Peyer's patch (tissue), 4 donors: ENCODE measurements at places on chromosomes 2 and 18.

DNA sequence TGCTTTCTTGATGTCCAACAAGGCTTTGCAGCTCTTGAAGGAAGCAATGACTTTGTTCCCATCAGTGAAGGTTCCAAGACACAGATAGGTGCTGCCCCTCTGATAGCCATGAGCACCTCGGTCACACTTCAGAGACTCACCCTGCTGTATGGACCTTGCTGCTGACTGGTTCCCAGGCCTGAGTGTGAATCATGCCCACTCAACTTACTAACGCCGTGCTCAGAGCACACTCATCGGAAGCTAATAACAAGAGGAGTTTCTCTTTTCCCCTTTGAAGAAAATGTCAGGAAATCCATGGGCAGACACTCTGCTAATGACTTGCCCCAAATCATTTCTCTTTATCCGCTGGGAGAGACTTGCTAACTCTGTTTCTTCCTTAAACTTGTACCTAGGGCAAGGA is 83.8 kb upstream of the ARL4C start:
- H3K36me3 ChIP-seq: no peaks in the 10 kb centered on the region
- DNase-seq: no peak
- no peaks in the 10 kb centered on the region for H3K27me3 ChIP-seq
- H3K4me1 ChIP-seq: no peaks in the 10 kb centered on the region
- H3K4me3 ChIP-seq: no peak overlapping the region
- H3K27ac ChIP-seq: no peak overlapping the region

GRCh38 chr18:69626171-69626570 is 225.5 kb downstream of the DOK6 start:
- no peaks in the 10 kb centered on the region for H3K27me3 ChIP-seq
- no peak for DNase-seq
- H3K27ac ChIP-seq: no peak overlapping the region
- no peaks in the 10 kb centered on the region for H3K4me1 ChIP-seq
- H3K36me3 ChIP-seq: no peaks in the 10 kb centered on the region
- H3K4me3 ChIP-seq: no peak overlapping the region

DNA sequence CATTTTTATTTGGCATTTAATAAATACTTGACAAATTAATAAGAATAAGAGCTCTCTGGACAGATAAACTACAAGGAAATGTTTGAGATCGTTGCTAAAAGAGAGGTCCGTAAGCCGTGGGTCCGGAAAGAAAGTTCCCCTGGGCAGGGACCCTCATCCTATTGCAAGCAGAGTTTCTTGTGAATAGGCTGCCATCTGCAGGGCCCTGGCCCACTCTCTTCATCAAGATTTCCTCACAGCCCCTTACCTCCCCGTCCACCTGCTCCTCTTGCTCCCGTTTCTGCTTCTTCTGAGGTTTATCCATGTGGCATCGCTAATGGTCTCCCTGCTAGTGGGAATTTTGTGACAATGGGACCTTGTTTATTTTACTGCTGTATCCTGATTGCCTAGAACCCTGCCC is 30.1 kb upstream of the MC5R start:
- H3K36me3 ChIP-seq: no peaks in the 10 kb centered on the region
- H3K27ac ChIP-seq: no peak overlapping the region
- H3K4me1 ChIP-seq: no peaks in the 10 kb centered on the region
- no peak overlapping the region for H3K4me3 ChIP-seq
- H3K27me3 ChIP-seq: no peaks in the 10 kb centered on the region

DNA sequence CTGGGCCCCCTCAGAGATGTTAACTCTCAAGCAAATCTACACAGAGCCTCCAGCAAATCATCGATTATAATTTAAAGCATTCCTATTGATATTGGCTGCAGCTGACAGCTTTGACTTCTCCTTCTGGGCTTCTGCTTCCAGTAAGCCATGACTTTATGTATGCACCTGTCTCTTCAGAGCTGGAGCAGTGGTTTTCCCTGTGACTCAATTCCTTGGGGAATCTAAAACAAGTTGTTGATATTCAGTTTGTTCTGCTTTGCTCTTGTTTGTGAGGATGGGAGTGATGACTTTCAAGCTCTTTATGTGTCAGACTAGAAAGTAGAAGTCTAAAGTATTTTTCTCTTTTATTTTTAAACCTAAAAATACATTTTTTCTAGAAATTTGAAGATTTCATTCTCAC is 45.1 kb upstream of the TNP1 start:
- H3K4me3 ChIP-seq: no peak overlapping the region
- H3K27ac ChIP-seq: no peak overlapping the region
- no peaks in the 10 kb centered on the region for H3K36me3 ChIP-seq

DNA sequence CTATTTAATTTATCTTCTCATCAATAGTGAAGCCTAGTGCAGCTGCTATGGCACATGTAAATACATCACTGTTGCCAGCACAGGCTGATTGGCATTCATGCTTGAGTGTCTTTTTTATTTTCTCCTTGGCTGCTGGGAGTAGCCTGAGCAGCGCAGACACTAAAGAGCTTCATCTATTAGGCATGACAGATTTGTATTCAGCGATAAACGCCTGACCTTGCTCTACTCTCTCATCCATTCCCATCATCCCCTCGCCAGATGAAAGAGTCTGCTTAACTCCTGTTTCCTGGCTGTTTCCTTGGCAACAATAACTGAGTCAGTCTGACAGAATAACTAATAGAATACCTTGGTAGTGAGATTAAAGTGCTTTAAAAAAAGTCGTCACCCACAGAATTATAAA is 753.6 kb downstream of the DCC start:
- H3K4me3 ChIP-seq: no peak overlapping the region
- H3K36me3 ChIP-seq: no peaks in the 10 kb centered on the region
- H3K27me3 ChIP-seq: no peaks in the 10 kb centered on the region
- no peak for DNase-seq
- H3K4me1 ChIP-seq: no peaks in the 10 kb centered on the region

DNA sequence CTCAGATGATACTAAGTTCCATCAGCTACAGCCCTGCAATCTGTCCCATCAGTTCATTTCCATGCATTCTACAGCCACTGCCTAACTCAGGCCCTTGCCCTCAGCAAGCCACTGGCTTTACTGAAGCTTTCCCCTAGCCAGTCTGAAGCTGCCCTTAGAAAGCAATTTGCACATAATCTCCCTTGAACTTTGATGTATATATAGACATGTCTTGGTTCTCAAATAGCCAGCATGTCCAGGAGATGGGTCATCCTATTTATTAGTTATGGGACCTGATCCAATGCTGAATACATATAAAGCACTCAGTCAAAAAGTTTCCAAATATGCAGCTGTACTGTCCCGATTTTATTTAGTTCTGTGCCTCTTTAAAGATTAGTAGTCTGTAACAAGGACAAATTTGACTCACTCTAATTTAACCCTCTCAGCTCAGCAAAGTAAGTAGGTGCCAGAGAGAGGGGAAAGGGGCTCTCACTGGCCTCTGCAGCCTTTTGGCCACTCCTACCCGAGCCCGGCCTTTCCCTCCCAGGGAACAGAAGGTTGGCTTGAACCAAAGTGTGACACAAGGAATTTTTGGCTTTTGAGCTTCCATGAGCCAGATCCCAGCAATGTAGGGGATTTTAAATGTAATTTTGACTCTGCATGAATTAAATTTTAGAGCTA is 70.7 kb downstream of the CCDC93 start:
- DNase-seq: no peak

DNA sequence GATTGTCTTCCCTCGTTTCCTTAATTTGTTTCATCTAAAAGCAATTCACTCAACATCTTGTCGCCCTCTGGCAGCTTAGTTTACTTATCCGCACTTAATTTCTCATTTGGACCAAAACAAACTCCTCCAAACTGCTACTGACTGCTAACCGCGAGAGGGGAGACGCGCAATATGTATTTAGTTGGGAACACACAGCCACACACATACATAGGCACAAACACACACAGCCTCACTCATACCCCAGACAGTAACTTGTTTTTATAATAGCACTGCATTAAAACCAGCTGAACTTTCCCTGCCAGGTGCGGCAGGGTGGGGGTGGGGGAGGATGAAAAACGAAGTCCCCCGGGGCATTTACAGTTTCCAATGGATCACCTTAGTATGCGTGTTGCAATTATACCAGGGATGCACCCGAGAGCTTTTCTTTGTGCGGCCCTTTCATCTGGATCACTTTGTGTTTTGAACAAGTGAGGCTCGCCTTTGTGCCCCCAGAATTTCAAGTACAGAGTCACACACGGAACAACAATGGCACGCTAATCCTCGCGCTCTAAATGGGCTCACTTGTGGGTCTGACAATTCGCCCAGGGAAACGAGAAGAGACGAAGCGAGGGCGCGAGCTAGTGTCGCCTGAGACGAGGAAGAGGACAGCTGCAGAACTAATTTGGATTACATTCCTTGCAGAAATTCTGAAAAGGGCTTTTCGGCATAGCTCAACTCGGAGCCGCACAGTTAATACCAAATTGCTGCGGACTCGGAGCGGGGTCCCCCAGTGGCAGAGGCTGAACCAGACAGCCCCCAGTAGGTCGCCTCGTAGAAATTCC is 2.4 kb downstream of the ERBB4 start:
- no peaks in the 10 kb centered on the region for H3K4me1 ChIP-seq
- no peak overlapping the region for H3K4me3 ChIP-seq
- H3K27ac ChIP-seq: no peak overlapping the region
- DNase-seq: no peak

DNA sequence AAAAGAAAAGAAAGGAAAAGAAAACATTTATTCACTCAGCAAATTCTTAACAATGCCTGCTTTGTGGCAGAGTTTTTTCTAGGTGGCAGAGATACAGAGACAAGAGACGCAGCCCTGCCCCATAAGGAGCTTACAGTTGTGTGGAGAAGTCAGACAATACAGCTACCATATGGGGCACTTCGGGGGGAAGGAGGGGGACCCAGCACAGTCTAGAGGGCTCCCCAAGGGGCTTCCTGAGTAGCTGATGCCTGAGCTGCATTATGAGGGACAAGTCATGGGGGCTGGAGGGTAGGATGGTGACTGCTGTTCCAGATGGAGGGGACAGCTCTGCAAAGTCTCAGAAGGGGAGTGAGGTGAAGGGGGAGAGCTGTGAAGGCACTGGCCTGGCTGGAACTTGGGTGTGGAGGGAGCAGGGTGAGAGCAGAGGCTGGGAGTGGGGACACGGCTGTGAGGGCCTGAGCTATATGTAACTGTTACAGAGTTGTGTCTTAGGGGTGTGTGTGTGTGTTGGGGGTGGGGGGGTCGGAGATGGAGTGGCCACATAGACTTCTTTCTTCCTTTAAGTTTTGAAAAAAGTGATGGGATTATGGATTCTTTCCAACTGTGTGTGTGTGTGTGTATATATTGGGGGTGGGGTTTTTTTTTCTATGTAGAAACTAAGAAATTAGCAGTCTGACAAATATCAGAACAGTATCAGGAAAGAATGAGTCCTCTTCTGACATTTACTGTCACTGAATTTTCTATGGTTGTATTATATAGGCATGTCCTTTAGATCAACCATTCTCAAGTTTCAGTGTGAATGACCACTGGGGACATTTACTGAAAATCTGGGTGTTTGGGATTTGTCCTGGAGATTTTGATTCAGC is 66.0 kb upstream of the HAAO start:
- no peak overlapping the region for H3K27ac ChIP-seq
- no peaks in the 10 kb centered on the region for H3K36me3 ChIP-seq
- no peaks in the 10 kb centered on the region for H3K27me3 ChIP-seq
- H3K4me3 ChIP-seq: no peak overlapping the region
- DNase-seq: no peak
- H3K4me1 ChIP-seq: peaks cover 5% of the 10 kb centered on the region

GRCh38 chr2:23681356-23682140 is 245.4 kb downstream of the ATAD2B start:
- no peak for DNase-seq
- H3K4me1 ChIP-seq: no peaks in the 10 kb centered on the region
- no peaks in the 10 kb centered on the region for H3K27me3 ChIP-seq
- H3K27ac ChIP-seq: no peak overlapping the region

GRCh38 chr2:110866466-110866865 is 134.1 kb downstream of the ACOXL start:
- no peaks in the 10 kb centered on the region for H3K4me1 ChIP-seq

DNA sequence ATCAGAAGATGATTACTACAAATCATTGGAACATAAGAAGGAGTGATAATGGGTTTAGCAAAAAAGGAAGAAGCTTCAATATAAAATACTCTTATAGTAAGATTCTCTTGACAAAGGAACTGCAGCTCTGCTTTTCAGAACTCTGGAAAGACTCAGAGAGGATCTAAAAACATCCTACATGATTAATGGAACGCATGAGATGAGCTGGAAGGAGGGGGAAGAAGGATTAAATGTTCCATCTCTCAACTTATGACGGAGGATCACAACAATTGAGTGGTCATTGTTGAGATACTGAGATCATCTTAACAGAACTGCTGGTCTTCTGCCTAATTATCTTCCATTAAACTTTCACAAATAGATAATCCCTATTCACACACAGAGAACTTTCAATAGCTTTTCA is 267.5 kb upstream of the SLC8A1 start:
- H3K36me3 ChIP-seq: no peaks in the 10 kb centered on the region
- no peak overlapping the region for H3K4me3 ChIP-seq
- no peak for DNase-seq
- H3K4me1 ChIP-seq: no peaks in the 10 kb centered on the region
- no peak overlapping the region for H3K27ac ChIP-seq
- no peaks in the 10 kb centered on the region for H3K27me3 ChIP-seq

DNA sequence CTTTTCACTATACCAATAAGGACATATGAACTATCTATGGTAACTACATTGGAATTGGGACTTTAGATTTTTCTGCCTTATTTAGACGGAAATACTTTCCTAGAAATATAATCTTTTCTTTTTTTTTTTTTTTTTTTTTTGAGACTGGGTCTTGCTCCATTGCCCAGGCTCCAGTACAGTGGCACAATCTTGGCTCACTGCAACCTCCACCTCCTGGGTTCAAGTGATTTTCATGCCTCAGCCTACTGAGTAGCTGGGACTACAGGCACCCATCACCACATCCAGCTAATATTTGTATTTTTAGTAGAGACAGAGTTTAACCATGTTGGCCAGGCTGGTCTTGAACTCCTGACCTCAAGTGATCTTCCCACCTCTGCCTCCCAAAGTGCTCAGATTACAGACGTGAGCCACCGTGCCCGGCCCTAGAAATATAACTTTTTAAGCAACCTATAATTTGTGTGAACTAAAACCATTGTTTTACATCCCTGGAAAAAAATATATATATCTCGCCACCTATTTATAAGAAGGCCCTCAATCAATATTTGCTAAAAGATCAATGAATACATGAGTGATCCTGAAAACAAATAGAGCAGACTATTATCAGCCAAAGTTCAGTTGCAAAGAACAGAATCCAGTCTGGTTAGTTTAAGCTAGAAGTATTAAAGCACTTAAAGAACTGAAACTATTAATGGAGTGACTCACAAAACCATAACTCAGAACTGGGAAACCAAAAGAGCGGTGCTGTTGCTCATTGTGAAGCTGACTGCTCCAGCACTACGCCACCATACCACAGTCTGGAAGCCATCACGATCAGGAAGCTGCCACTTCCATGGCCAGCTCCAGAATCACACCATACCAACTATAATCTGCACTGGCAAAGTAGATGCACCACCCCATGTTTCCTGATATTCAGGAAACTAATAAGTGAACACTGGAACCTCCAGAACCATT is 8.4 kb upstream of the HNRNPLL start:
- H3K4me1 ChIP-seq: no peaks in the 10 kb centered on the region
- H3K27me3 ChIP-seq: no peaks in the 10 kb centered on the region
- no peak overlapping the region for H3K4me3 ChIP-seq
- no peaks in the 10 kb centered on the region for H3K36me3 ChIP-seq
- no peak overlapping the region for H3K27ac ChIP-seq
- no peak for DNase-seq

GRCh38 chr2:210199186-210199765 is 26.0 kb downstream of the ACADL start:
- no peak overlapping the region for H3K27ac ChIP-seq
- no peaks in the 10 kb centered on the region for H3K4me1 ChIP-seq
- no peaks in the 10 kb centered on the region for H3K27me3 ChIP-seq
- no peaks in the 10 kb centered on the region for H3K36me3 ChIP-seq
